Smooth muscle cell of bladder (primary cell): ENCODE measurements at places on chromosomes 12 and 14. TPM values are rescaled to one million over a fixed set of nuclear protein-coding genes. Genes with fewer than 3 reads are reported as not detected.

The HCAR3 gene
- not detected in 2 replicates for total RNA-seq

The KITLG gene
- 29.0 and 33.9 TPM in 2 replicates for total RNA-seq

The LHX5 gene
- not detected in 2 replicates for total RNA-seq

The RNASE1 gene
- 0.09 TPM in 1 of 2 replicates, not detected in the other for total RNA-seq

The RABGGTA gene
- total RNA-seq: 16.6 and 20.1 TPM in 2 replicates
